ENCODE measurements at places on chromosomes 11 and 22.

DNA sequence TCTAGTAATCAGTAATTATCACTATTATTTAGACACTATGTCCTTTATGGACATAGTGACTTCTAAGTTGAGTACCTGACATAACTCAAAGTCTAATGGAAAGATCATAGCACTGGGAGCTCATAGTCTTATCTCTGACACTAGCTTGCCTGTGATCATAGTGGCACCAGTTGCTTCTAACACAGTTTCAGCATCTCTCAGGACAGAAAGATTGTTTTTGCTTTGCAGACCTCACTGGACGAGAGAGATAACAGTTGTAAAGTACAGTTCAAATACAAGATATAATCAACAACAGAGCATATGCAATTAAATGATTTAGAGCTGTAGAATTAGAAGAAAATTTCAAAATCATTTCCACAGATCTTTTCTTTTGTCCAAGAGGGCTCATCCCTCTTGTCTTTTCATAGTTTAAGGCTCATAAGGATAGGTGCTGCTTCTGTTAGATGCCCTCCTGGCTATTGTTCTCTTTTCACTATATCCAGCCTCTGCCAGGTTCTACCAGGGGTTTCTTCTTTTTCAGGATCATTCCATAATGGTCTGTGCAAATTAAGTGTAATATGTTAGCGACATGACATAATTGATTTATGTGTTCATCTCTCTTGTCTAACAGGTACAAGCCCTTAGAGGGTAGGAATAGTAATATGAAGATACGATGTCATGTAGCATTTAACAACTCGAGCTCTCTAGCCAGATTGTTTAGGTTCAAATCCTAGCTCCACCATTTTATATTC is 1175.4 kb upstream of the TENM4 start:
- no peak for DNase-seq

- peak; percentile 51 for DNase-seq
Measured at GRCh38 chr11:34492806-34493414, 20.7 kb downstream of the ELF5 start.

- DNase-seq, result no peak
Measured at GRCh38 chr11:117457835-117458234, 130.2 kb downstream of the CEP164 start.

DNA sequence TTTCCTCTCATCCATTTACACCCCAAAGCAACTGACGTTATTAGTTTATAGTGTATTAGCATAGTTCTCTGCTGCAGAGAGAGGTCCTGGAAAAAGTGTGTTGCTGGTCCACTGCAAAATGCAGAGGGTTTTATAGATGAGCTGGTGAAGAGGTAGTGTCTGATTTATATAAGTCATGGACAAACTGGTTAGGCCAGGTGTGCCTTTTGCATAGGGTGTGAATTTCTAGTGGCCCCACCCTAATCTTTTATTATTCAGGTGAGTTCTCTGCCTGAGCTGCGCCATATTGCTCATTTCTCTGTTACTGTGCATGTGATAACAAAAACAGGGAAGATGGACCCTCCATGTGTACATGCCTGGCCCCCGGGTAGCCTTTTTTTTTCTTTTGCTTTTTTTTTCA is 43.1 kb upstream of the TRIM77 start:
- no peak for DNase-seq

DNA sequence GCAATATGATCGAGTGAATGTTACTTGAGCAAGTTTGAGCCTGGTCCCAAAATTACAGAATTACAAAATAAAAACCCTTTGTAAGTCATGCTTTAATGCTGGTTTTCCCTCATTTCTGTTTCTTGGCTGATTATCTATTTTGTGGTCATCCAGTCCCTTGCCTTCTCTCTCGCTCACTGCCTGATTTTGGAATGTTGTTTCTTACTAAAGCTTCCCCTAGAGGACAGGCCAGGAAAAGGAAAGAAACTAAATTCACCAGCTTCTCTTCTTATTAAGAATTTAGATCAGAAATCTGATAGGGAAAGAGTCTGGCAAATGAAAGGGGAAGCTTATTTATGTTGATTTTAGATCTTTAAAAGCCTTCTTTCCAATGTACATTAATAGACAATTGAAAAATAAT is 16.6 kb upstream of the BDNF start:
- DNase-seq, result no peak

DNA sequence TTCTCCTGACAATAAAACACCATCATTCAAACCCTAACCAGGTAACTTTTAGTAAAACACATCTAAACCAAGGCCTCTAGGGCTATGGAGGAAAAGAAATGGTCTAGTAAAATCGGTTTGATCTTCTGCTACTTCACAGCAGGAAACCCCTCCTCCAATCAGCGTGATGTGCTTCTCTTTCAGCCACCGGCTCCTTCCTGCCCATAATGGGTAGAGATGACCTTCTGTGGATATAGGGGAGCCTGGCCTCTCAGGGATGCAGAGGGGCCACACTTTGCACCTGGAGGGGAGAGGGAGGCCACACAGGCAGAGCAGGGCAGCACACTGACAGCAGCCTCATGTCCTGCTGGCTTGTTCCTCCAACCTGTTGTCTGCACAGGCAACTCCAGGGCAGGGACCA is 6.9 kb downstream of the EHD1 start:
- no peak for DNase-seq

DNA sequence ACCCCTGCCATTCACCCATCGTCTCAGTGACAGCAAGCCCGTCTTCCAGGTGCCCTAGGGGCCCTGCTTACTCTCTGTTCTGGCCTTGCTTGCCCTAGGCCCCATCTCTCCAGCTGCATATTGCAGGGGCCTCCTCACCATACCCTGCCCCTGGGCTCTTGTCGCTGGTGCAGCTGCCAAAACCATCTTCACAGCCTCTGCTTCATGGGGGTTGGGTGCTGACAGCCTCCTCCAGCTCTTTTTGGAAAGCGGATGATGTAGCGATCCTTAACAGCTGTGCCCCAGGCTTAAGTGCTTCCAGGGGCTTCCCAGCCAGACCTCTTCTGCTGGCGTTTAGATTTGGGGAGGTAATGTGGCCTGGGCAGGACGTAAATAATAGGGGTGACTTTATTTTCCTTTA is 61.2 kb upstream of the SUSD2 start:
- DNase-seq, result no peak

- DNase-seq, result no peak
Measured at GRCh38 chr11:1667121-1667850, 29.7 kb upstream of the KRTAP5-6 start.

Data from head of caudate nucleus (tissue), 42 donors.